ENCODE measurements at places on chromosomes 6 and 20.

DNA sequence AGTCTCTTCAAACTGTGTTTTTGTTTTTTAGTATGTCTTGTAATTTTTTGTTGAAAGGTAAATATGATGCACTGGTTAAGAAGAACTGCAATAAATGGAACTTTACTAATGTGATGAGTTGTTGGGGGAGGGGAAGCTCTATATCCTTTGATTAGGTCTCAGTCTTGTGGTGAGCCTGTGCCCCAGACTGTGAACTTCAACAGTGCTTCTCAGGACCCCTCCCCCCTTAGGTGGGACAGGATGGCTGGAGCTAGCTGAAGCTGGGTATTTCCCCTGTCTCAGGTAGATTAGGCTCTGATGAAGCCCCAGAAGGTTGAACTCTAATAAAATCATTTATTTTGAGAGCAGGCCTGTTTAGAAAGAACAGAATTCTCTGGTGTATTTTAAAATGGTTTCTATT is 31.4 kb upstream of the TASP1 start:
- DNase-seq = no peak

GRCh38 chr20:46088409-46089166 is 1.2 kb downstream of the NCOA5 start:
- no peak for DNase-seq

- DNase-seq = no peak
Observed at GRCh38 chr20:54168961-54169862, 4.6 kb downstream of the CYP24A1 start.

GRCh38 chr6:168089186-168090063 is 10.4 kb upstream of the FRMD1 start:
- no peak for DNase-seq

DNA sequence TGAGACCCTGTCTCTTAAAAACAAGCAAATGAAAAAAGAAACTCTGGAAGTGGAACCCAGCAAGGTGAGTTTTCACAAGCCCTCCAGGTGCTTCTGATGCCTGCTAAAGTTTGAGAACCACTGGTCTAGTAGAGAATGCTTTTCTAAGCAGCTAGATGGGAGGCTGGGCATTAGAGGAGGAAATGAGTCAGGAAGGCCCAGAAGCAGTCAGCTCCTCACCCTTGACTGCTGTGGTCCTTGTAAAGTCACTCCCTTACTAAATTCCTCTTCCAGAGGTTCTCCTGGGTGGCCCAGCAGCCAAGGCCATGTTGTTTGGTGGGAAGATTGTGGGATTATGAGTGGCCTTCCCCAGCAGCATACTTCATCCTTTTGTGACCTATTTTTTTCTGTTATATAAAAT is 52.0 kb upstream of the FYN start:
- no peak for DNase-seq

Measured in T-helper 1 cell (primary cell).